Cerebellum (tissue), 4 donors: ENCODE measurements at places on chromosomes 1 and 21.
A peak's percentile ranks its signal among the peaks of the same experiment; 100 is the strongest.

DNA sequence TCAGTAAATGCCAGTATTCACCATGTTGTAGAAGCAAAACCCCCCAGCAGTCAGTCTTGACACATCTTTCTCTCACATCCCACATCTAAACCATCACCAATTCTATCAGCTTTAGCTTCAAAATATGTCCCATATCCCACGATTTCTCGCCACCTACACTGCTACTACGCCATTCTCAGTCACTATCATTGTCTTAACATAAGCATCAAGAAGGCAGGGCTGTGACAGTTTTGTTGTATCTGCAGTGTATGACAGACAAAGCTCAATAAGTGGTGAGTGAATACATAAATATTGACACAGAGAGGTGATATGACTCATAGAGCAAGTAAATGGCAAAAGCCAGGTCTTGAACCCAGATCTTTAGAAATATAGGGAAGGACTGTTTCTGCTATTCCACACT lies 59.9 kb downstream of the JAK1 start:
- no peak for DNase-seq

- DNase-seq, result no peak
These were observed 151.9 kb downstream of the MAGI3 start for GRCh38 chr1:113542221-113542701.

DNA sequence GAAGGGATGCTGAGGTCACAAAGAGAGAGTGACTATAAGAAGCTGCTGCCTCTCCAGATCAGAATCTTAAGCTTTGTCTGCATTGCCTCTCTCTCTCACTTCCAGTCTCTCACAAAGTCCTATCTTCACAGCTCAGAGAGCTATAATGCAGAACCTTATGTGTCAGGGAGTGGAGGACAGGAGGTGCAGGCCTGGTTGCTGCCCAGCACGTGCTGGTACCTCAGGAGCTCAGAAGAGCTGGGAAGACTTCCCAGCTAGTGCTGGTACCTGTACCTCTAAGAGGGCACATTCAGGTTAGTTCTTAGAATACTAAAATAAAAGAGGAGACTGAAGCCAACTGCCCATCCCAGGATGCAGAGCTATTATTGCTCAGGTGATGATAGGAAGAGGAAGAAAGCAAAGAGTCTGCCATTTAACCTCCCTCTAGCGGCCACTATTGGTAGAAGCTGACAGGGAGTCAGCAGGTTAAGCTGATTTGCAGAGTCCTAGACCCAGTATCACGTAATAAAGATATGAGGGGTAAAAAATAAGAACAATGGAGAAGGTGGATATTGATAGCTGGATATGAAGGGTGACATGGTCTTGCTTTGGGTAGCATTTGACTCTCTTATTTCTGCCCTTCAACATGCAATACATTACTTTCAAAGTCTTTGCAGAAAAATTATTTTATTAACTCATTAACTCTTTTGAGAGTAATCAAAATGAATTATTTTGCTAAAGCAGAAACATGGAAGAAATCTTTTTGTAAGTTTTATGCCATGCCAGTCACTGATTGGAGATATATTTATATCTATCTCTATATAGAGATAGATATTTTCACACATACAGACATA lies 138.1 kb upstream of the HMCN1 start:
- no peak for DNase-seq

GRCh38 chr1:31155216-31155806 lies 84.4 kb downstream of the NKAIN1 start:
- DNase-seq, result peak; percentile 69

DNA sequence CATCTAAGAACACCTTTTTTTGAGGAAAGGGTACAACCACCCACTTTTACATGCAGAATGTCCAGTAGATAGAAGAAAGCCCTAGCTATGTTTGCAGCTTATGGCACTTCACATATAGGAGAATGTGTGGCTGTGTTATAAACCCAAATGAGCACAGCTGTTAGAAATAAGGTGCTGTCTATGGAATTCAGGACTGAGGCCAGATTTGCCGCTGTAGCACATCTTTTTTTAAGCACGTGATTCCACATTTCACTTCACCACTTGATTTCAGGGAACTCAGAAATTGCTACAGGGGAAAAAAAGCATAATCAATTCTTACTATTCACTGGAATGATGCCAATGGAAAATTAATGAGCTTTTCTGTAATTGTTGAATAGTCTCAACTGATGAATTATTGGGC lies 147.2 kb upstream of the ADAMTS5 start:
- no peak for DNase-seq

- no peak for DNase-seq
These were observed at the start of gene IL20 for GRCh38 chr1:206864939-206865671. TSS of gene IL20 (plus strand) at chr1:206865623. CDS start at chr1:206865853, 230 bp downstream.

DNA sequence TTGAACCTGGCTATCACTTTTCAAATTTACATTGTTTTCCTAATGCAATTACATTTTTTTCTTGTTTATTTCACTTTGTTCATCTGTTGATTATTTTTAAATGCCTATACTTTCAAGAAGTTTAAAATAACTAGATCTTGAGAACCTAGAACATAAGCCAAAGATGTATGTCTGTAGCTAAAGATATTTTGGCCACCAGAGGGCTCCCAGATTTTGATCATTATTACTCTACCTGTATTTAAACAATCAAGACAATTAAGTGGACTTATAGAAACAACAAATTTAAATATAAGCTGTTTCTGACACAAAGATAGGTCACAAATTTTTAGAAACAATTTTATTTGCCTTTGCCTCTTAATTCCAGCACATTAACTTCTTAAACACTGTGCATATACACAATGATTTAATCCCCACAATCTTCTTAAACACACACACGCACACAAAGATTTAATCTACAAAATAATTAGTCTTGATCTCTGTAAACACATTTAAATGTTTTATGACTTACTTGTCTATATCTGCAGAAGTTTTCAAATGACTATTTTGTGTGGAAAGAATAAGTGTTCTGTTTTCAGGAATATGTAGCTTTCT lies 380.0 kb downstream of the DSCAM start:
- DNase-seq, result peak; percentile 18

DNA sequence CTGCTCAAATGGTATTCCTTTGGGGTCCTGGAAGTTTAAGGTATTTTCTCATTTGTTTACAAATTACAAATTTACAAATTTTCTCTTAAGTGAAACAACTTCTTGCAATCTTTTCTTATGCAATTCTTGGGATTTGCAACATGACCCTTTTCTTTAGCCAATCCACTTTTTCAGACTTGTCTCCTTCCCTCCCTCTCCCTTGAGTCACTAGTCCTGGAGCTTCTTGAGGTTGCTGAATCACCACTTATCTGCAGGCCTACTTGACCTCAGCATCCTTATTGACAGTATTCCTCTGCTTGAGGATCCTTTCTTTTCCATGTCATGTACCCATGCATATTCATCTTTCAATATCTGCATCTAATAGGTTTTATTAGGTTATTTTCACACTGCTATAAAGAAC lies 302.8 kb upstream of the ADAMTS5 start:
- DNase-seq, result no peak

GRCh38 chr1:246765521-246765920 lies 41.3 kb downstream of the SCCPDH start:
- DNase-seq, result no peak

DNA sequence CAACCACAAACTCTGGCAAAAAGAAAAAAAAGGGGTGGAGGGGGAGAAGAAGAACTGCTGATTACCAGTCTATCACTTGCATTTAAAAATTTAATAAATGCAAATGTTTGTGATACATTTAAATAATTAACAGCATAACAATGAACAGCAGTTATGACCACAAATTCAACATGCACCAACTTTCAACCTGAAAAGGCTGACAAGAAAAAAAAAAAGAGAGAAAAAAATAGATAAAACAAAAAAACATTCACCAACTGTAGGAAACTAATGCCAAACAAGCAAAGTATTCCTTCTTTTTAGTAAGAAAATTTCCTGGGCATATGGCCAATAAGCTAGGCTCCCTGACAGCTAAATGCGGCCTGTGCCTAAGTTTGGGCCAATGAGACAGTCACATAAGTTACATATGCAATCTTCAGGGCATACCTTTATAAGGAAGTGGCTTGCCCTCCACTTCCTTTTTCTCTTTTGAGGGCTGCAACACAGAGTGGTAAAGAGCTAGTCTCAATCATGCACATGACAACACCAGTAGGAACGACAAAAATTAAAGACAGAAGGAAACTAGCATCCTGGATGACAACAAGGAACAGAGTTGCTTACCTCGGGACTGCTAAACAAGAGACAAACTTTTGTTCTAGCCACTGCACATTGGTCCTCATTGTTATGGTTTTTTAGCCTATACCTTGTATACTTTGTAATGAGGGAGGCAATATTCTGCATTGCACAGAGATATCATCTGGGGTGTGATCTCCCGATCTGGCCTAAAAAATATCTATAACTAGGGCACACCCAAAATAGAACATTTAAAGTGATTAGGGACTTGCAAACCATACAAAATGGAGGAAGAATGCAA lies 24.2 kb upstream of the PHTF1 start:
- DNase-seq, result no peak
